ENCODE measurements at places on chromosomes 2 and 18.
A peak's percentile ranks its signal among the peaks of the same experiment; 100 is the strongest.

GRCh38 chr2:176780348-176780747 lies 432.2 kb upstream of the HNRNPA3 start:
- DNase-seq, result no peak

DNA sequence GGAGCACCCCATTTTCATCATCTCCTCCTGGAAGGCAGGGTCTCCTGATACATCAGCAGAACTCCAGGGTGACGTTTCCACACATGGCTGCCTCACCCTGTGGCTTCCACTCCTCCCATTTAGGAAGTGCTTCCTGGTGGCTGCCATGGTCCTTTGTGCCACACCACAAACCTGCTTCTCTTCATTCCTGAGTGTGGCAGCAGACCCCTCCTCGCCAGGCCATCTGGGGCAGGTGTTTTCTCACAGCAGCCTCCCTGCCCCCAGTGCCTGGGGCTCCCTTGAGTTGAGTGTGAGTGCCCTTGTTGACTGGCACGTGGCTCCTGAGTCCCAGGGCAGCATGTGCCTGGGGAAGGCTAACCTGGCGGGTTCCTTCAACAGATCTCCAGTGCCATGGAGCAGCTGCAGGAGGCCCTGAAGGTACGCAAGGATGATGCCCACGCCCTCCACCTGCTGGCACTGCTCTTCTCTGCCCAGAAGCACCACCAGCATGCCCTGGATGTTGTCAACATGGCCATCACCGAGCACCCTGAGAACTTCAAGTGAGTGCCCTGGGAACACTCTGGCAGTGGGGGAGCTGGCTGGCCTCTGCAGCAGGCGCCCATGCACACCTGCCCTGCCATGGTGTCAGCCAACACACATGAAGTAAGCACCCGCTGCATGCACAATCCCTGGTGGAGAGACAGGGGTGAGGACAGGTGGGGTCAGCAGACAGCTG lies 113.4 kb upstream of the MCFD2 start:
- peak; percentile 54 for DNase-seq

- no peak for DNase-seq
These were observed 38.3 kb downstream of the KLHL29 start for GRCh38 chr2:23423062-23423872.

GRCh38 chr18:40058811-40059570 lies 1896.0 kb upstream of the PIK3C3 start:
- DNase-seq, result no peak

DNA sequence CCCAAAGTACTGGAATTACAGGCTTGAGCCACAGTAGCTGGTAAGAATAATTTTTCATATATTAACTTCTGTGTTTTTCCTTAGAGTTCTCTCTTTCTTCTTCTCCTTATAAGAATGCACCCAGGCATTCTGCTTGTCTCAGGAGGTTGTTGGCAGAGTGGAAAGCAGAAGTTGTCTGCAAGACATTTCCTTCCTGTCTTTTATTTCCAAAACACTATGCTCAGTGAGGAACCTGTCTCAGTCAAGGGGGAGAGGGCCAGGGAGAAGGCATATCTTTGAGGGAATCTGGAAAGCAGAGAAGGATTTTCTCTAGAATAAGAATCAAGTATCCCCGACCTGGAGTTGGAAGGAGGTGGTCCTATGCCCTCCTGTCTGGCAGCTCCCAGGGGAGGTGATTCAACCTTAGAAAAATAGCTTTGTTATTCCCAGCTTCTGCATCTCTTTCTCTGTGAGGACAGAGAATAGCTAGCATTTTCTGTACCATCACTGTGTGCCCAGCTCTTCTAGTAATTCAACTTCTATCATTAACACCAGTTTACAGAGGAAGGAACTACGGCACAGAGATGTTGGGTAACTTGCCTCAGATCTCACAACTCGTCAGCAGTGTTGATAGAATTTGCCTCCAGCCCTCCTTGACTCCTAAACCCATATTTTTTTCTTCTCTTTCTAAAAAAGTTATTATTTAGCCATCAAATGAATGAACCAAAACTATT lies 3.8 kb upstream of the LPIN2 start:
- DNase-seq, result no peak

- peak; percentile 10 for DNase-seq
These were observed 244.8 kb upstream of the NCKAP5 start for GRCh38 chr2:133812826-133813617.

DNA sequence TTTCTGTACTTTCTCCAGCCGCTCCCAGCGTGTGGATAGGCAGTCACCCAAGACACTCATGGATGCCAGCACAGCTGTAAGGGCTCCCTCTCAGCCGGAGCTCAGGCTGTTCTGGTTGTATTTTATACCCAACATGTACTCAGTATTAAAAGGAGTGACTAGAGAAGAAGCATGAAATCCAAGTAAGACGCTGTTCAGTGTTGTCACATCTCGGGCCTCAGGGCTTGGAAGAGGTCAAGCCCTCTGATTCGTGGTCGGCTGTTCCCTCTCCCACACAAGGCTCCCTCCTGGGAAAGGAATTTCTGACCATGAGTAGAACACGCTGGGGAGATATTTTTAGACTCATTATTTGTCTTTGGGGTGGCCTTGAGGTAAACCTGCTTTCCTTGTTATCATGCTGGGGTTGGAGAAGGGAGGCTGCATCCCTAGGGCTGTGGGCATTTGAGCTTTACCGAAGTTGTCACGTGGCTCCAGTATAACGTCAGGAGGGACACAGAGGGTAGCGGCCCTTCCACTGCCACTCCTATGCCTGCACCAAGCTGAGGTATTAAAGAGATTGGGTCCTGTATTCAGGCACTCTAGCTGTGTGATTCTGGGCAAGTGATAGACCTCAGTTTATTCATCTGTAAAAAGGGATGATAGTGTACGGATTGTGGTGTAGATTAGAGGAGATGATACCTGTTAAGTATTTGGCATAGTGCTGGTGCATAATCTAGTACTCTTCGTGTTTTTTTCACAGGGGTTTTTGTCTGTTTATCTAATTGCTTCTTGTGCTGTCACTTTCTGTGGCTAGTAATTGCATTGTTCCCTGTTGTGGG lies 34.1 kb downstream of the HK2 start:
- DNase-seq, result no peak

DNA sequence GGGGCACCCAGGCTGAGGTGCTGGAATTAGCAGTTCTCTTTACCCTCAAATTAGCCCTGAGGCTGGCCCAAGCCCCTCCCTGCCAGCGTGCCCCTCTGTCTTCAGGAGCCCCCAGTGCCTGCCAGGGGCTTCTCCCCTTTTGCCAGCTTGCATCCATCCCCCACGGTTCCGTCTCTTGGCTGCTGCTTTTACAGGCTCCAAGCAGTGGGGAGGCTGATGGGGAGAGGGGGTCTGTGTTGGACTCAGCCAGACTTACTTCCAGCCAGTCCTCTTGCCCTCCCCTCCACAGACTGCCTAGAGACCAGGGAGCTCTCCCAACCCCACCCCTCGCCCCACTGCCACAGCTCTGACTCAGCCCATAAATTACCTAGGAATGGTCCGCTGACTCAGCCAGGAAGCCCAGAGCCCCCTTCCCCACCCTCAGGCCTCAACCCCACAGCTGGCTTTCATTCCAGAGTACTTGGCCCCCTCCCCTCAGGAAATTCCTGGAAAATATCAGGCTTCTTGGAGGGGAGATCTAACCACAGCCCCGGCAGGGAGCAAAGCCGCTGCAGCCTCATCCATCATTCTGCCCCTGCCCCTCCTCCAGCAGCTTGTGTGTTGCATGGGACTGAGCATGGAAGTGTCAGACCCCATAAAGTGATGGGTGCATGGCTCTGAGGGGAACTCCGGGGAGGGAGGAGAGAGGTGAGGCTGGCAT lies 184.6 kb downstream of the ZFP36L2 start:
- DNase-seq, result peak; percentile 77

- DNase-seq, result no peak
These were observed 109.6 kb upstream of the SPOPL start for GRCh38 chr2:138391946-138392345.

DNA sequence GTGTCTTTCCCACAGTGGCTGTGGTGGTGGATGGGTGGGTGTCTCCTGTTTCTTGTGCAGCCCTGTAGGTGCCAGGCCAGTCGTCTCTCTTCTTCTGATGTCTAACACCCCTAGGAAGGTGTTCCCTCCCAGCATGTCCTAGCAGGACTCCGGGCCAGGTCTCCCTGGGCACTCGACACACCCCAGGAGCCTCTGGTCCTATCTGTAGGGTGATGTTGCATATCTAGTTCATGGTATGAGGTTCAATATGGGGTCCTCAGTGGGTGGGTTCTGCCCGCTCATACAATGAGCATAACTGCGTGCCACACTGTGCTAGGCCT lies 14.4 kb downstream of the NGEF start:
- DNase-seq, result no peak

GRCh38 chr2:201358684-201359083 lies 1.5 kb upstream of the FLACC1 start:
- DNase-seq, result no peak

DNA sequence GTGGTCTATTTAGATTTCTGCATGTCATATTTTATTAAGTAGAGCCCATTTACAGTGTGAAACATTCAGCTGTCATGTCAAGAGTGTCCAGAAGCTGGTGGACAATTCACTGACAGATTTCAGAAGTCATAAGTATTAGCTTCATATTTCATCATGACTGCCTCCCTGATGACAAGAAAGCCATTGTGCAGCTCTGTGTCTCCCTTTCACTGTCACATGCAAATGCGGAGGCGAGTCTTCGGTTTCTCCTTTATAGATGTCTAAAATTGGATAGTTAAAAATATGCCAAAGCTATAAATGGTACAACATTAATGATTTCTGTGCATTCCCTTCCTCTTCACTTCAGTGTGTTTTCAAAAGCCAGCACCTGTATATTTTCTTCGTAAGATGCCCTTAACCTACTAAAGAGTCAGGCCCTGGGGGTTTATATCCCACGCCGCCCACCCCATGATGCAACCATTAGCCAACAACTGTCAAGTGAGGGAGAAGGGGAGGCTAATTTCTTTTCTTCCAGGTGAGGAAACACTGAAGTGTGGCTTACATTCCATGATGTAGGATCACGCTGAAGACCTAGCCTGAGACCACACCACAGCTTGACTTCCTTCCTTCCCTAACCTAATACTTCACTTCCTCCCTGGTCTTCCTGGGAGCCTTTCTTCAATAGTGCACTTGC lies 99.6 kb upstream of the DDX18 start:
- no peak for DNase-seq

GRCh38 chr2:100036793-100037192 lies 105.6 kb downstream of the AFF3 start:
- DNase-seq, result no peak

GRCh38 chr2:42881732-42882131 lies 89.3 kb upstream of the HAAO start:
- DNase-seq, result no peak

DNA sequence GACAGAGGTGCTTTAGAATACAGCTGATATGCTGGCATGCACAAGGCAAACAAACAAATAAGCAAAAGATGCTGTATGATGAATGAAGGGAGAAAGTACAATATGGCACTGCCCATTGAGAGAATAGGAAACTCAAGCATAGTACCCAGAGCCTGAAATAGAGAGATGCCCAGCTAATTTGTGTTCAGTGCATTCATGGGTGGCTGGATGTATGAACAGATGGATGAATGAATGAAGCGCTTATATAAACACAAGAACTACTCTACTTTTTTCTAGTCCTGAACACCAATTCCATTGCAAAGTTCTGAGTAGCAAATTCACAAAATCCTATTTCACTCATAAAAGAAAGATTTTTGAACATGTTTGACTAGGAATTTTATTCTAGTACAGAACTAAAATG lies 756.3 kb downstream of the SATB2 start:
- DNase-seq, result no peak

- no peak for DNase-seq
These were observed 243.9 kb downstream of the ATAD2B start for GRCh38 chr2:23683001-23683400.

GRCh38 chr2:80748592-80748991 lies 444.0 kb upstream of the LRRTM1 start:
- no peak for DNase-seq

- no peak for DNase-seq
These were observed 230.1 kb downstream of the RNF152 start for GRCh38 chr18:61662726-61663125.

DNA sequence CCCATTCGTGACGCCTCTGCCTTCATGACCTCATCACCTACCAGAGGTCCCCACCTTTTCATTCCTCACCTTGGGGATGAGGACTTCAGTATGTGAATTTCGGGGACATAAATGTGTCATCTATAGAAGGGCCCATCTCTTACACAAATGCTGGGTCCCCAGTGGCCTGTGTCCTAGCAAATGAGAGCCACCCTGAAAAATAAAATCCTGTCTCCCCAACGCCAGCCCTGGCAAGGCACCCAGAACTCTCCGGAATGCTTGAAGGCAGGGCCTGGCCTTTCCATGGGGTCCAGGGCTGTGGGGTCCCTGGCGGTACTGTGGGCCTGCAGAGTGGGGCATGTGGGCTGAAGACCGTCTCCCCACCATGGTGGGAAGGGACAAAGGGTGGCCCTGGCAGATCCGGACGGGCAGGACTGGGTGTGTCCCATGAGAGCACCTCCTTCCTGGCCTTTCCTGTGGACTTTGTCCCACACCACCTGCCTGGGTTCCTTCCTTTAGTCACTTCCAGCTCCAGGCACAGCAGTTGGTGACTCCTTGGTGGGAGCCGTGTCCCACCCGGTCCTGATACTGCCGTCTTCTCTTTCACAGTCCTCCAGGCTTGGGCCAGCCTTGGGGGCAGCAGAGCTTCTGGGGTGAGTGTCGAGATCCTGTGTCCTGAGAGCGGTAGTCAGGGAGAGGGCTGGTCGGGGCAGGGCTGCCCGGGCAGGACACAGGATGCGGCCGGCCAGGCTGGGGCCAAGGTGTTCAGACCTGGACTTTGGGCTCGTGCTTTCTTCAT lies 18.6 kb downstream of the CAPN10 start:
- peak; percentile 85 for DNase-seq

DNA sequence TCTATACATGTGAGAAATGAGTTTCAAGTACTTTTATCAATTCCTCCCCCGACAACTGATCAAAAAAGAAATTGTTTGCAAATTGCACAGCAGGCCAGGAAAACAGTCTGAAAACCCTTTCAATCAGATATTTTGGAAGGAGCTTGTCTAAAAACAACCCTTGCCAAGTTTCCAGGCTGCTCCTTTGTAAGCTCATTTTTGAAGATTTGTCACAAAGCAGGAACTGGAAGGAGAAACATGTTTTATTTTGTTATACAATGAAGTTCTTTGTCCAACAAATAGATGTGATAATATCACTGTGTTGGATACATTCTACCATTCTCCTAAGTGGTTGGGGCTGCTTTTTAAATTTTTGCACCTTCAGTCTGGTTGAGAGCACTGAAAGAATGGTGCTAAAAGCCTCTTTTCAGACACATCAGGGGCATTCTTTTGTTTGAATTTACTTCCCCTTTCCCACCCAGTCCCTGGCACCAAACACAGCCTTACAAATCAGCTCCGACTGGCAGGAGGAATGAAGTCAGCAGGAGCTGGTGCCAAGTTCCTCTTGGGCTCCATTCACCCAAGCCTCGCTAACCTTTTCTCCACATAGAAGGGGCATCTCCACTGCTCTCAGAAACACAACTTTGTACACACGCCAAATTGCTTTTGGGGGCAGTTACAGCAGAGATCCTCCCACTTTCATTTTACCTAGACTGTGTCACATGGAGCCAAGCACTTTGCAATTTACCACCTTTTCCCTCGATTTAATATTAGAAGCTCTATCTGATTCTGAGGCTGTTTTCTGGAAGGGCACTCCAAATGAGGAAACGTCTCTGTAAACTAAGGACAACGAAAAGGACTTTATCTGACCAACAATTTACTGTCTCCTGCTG lies 88.0 kb downstream of the C1D start:
- peak; percentile 33 for DNase-seq

GRCh38 chr2:31973665-31974064 lies 37.1 kb downstream of the MEMO1 start:
- no peak for DNase-seq

Measured in HT-29 (cell line).